Effector CD4-positive, alpha-beta T cell (primary cell): ENCODE measurements at places on chromosomes 6 and 20.

DNA sequence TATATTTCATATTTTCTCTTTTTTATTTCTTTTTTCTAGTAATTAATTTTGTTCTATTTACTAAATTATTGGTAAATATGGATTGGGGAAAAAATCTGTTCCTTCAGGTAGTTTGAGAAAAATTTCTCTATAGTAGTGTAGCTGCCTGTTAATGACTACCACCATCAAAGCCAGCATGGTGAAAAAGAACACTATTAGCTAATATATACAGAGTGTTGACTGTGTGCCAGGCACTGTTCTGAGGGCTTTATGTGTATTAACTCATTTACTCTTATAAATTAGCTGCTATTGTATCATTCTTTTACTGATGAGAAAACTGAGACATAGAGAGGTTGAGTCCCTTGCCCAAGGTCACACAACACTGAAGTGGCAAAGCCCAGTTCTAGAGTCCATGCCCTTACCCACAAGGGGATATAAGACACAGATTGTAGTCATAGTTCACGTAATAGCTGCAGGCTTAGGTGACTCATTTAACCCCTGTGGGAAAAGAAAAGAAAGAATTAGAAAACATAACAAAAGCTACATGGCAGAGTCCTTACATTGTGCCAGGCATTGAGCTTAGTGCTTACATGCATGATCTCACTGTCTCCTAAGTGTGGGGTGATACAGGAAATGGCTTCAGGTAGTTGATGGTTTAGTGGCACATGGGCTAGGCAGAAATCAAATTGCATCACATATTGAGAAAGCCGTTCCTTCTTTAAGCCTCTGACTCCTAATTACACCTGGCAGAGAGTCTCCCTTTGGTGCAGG lies 12.2 kb upstream of the AKIRIN2 start:
- DNase-seq: no peak

- peak; percentile 64 for DNase-seq
These were observed at the start of gene RGS19 for GRCh38 chr20:64079273-64080012. RGS19 (minus strand) TSS chr20:64079518; CDS start chr20:64076886, 2,632 bp downstream.

- no peak for DNase-seq
These were observed 452 bp upstream of the GATA5 start for GRCh38 chr20:62476056-62476838.

- no peak for DNase-seq
These were observed 517.6 kb downstream of the BTBD3 start for GRCh38 chr20:12435268-12435667.

DNA sequence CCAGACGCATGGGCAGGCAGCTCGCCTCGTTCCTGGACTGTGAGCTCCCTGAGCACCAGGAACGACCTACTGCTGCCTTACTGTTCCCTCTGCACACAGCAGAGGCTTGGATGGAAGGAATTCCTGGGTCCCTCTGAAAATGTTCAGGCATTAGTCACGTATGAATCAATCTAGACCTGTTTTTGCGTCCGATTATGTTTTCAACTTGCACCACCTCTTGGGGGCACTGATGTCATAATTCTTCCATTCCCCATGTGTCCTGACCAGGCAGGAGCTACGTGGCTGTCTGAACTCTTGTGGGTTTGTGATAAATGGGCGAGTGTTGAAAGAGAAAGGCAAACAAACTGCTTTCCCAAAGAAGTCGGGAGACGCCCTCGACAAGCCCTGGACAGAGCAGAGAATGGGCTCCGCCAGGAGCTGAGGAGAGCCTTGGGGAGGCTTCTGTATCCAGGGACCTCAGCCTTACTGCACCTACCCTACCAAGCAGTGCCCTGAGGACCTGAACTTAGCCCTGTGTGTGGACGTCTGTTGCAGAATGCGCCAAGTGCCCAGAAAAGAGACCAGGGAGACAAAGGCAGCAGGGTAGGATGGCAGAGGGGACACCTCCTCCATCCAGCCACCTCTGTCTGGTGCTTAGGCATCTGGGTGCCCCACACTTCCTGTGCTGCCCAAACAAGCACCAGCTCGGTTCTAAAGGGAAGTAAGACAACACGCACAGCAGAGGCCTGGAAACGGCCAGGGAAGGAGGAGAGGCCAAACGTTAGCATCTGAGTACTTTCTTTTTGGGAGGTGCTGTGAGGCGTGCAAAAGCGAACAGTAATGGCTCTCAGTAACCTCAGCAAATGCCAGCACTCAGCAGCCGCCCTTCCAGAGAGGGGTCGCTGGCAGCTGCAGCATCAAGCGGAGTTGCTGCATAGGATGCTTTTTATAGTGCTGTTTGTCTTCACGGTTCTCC lies 124.2 kb downstream of the LY86 start:
- no peak for DNase-seq

- DNase-seq: no peak
These were observed 131.1 kb downstream of the TASP1 start for GRCh38 chr20:13507646-13508045.

- DNase-seq: peak; percentile 44
These were observed 105.4 kb downstream of the PERP start for GRCh38 chr6:138001750-138002349.

GRCh38 chr20:48247961-48248360 lies 462.7 kb upstream of the SULF2 start:
- DNase-seq: no peak

DNA sequence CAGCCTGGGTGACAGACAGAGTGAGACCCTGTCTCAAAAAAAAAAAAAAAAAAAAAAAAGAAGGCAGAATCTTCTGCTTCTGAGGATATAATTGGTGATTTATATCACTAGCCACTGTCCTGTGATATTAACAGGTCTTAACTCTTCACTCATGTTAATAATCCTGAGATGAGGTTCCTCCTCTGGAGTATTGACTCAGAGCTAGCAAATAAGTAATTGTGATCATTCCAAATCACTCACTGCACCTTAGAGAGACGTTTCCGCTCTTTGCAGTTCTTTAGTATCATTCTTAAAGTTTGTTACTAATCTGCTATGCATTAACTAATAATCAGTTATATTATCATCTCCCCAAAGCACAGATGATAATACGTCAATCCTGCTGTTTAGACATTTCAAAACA lies 41.6 kb upstream of the NOX3 start:
- no peak for DNase-seq

DNA sequence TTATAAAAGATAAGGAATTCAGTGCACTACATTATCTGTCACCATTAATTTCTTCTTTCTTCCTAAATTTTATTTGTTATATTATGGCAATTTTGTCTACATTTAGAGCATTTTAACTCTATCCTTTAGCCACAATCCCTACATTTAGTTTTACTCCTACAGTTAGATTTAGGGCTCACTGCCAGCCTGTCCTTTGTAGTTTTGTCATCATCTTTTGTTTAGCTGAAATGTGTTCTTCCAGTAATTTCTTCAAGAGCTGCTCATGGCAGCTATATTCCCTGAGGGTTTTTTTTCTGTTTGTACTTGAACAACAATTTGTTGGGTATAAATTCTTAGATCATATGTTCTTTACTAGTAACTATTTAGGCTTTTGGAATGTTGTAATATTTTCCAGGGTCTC lies 72.7 kb upstream of the B3GAT2 start:
- no peak for DNase-seq
